Astrocyte of the cerebellum (primary cell): ENCODE measurements at places on chromosomes 7 and 10.

DNA sequence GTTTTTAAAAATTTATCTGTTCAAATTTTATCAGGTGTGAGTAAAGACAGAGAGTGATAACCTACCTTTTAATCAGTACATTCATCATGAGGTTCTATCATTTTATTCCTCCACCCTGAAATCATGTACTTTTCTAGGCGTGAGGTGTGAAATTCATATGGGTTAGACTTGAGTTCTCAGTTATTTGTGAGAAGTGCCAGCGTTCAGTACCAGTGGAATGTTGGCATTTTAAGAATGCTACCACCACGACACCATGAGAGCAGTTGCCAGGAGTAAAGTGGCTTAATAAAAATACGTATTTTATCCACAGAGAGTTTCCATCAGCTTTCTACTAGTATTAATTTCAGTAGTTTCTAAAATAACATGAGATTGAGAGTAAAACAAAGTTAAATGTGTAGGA lies 104.1 kb upstream of the FERD3L start:
- no peak for DNase-seq

DNA sequence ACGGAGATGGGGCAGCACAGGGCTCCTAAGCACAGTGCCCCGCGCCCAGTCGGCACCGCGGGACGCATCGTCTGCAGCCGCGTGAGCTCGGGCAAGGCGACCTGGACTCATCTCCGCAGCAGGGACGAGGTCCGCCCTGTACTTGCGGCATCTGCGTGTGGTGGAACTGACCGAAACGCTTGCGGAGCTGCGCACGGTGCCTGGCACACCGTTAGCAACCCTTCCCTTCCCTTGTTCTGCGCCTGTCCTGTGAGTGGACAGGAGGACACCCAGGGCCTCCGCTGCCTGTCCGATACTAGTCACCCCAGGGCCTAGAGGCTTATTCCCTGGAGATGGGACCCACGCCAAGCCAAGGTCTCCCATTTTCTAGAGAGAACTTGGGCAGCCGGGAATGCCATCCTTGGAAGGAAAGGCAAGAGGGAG lies 98.5 kb downstream of the WDR11 start:
- DNase-seq: no peak

GRCh38 chr7:155618708-155619633 lies 25.5 kb upstream of the RBM33 start:
- DNase-seq: no peak

DNA sequence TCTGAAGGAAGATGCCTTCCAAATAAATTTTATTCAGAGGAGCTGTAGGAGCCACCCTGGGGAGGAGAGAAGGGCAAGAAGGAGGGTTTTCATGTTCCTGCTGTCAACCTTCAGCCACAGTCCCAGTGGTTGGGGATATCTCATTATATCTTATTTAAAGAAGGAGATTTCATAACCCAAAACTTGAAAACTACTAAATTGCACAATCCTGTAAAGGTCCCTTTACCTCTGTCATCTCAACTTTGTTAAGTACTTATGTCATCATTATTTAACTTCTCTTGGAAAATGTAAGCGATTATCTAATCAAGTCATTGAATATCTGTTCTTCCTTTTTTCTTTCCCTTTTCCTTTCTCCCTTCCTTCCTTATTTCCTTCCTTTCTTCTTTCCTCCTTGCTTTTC lies 794.5 kb upstream of the IGFBP3 start:
- no peak for DNase-seq

DNA sequence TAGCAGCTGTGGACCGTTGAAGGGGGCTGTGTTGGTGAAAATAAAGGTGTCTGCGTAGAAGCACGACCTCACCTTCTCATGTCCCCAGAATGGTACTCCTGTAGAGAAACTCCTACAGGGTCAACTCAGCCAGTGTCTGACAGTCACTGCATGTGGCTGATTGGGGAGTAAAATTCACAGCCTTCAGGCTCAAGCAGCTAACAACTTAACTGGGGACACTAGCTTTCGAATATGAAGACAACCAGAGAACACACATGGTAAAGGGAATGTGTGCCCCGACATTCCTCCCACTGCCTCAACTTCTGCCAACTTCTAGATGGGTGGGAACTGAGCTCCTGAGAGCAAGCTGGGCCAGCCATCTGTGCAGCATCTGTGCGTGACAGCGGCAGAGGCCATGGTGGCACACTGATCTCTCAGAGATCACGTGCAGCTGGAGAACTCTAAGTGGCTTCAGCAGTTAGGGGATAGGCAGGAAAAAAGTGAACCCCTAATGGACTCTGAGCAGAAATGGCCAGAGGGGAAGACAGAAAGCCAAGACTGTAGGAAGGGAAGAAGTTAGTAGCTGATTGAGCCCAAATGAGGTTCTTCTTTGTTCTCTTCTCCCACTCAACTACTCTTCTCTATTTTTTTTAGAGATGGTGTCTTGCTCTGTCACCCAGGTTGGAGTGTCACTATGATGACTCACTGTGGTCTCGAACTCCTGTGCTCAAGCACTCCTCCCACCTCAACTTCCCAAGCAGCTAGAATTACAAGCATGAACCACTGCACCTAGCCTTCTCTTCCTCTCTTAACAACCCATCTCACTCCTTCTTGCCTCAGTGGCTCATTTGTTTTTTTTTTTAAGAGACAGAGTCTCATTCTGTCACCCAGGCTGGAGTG lies 280.8 kb downstream of the ZEB1 start:
- DNase-seq: no peak

DNA sequence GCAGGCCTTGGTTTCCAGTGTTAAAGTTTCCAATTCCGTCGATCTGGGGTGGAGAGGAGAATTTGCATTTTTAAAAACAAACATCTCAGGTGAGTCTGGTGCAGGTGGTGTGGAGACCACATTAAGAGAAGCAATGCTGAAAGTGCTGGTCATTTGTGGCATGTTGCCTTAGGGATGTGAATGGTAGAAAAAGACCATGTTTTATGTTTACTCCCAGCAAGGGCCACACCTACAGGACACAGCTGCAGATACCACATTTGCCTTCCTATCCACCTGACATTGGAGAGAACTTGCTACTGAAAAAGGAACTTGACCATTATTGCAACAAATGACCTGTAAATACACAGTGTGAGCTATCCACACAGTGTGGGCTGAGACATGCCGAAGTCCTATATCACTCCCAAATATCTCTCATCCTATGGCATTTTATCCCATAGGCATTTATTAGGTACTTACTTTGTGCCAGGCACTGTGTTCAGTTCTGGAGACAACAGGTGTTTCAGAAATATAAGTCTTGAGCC lies 183.1 kb downstream of the NRP1 start:
- no peak for DNase-seq

DNA sequence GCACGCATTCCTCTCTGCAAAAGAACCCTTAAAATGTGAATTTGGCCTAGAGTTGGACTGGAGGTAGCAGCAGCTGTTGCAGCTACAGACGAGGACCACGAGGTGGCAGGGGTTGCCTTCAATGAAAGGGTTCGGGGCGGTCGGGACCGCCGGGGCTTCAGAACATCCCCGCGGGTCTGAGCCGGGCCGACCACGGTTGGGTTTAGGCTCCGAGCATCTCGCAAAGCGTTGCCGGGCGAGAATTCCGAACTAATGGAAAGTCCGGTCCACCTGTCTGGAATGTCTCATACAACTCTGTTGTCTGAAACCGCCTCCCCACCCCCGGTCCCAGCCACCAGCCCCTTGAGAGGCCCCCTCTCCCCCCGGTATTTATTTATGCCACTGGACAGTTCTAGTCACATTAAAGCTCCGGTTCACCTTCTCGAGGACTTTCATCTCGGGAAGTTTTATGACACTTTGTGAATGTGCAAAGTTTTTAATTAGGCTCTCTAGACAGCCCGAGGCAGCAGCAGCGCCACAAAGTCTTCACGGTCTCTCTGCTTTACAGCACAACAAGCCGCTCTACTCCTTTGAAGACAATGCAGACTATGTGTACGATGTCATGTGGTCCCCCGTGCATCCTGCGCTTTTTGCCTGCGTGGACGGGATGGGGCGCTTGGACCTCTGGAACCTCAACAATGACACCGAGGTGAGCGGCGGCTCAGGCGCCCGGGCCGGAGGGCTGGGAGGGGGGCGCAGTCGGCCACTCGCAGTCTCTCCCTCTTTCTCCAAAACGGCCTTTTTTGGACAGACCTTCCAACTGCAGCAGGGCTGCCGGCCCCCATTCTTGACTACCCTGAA lies 246.2 kb downstream of the SLC25A13 start:
- DNase-seq: peak; percentile 26

- no peak for DNase-seq
Measured at GRCh38 chr10:47277352-47278151, 22.4 kb upstream of the GDF10 start.

- no peak for DNase-seq
Measured at GRCh38 chr7:114051871-114052331, 133.1 kb upstream of the PPP1R3A start.

DNA sequence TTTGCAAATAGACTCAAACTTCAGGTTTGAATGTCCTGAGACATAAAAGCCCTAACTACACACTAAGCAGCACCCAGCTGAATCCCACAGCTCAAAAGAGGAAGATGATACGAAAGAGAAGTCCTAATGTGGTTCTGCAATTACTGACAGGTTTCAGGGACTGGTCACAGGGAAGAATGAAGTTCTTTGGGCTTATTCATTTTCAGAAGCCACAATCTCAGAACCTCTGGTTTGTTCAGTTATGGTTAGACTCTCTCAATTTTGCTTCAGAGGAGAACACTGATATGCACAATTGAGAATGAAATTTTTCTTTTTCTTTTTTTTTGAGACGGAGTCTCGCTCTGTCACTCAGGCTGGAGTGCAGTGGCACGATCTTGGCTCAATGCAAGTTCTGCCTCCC lies 94.6 kb upstream of the FAM180A start:
- DNase-seq: no peak

DNA sequence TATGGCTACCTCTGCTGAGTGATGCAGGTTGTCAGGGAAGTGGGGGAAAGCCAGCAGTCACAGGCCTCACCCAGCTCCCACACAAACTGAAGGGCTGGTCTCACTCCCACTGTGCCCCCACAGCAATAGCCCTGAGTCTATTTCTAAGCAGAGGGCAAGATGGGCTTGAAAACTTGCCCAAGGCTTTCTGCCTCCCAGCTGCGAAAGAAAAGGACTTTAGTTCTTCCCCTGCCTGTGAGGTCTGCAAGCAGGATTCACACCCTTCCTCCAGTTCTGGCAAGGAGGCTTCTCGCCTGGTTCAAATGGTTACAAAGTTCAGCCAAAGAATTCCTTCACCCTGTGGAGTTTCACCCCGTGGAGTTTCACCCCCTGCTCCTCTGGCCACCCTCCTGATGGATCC lies 63.3 kb upstream of the PRLHR start:
- DNase-seq: no peak

- no peak for DNase-seq
Measured at GRCh38 chr10:98173260-98173659, 38.8 kb downstream of the R3HCC1L start.

GRCh38 chr7:91598791-91599190 lies 281.7 kb downstream of the MTERF1 start:
- DNase-seq: peak; percentile 13

DNA sequence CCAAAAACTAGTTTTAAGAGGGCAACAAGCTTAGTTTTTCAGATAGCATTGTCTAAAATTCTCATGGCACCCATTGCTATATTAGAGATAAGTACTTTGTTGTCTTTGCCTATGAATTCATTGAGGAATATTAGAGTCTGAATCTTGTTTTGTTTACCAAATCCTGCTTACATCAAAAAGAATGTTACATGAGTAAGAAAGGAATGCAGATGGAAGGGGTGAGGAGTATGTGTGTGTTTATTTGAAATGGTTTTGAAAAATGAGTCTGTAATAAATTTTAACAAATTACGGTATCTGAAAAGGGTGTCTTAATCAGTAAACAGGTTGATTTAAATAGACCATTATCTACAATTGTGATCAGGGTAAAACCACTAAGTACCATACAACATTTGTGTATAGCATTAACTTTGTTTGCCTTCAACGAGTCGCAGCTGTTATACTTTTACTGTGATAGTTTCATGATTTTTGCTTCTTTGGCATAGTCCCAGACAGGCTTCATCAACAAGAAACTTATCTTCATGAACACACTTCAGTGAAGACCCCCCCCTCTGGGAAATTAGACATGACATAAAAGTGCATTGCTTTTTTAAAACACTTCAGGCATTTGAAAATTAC lies 1183.9 kb upstream of the C7orf33 start:
- DNase-seq: no peak

DNA sequence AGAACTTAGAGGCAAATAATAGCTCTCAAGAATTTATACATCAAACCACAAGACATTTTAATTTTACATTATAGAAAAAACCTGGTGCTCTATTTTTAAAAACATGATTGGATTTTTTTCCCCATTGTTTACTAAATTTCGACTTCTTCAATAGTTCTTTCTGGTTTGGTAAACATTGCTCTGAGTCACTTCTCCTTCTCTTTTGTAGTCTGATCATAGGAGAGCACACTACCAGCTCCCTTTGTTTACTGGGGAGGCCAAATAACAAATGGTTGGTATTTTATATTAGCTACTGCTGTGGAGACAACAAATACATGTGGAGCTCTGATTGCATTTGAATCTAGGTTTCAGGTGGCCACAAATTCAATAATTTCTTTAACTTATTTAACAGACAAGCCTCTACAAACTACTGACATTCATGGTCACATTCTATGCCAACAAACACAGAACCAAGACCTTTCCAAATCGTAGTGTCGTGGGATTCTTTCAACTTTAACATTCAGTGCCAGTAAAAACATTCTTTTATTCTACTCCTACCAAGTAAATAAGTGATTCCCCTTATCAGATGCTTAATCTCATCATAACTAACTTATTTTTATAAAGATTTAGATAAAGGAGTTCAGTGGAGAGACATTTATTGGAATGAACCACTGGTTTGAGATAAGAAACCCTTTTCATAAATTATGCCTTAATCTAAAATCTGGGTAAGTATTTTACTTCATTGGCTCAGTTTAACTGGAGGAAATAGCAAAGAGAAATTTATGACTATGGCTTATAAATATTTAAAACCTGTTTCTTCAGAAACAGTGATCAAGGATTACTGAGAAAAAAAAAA lies 17.7 kb upstream of the FXYD4 start:
- no peak for DNase-seq

DNA sequence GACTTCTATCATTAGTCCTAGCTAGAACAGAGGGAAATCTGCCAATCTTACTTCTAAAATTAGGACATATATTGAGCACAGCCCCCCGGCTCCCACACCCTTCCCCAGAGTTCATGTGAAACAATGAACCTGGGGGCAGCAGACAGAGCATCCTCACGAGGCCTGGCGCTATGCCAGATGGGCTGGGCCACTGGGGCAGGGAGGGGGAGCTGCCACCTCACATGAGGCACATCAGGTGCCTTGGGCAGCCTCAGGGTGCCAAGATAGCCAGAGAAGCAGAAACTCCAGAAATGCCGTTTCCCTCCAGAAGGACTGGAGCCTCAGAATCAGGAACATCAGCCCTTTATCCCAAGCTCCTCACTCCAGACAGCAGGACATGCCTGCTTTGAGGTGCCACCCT lies 92.8 kb upstream of the LANCL2 start:
- no peak for DNase-seq

DNA sequence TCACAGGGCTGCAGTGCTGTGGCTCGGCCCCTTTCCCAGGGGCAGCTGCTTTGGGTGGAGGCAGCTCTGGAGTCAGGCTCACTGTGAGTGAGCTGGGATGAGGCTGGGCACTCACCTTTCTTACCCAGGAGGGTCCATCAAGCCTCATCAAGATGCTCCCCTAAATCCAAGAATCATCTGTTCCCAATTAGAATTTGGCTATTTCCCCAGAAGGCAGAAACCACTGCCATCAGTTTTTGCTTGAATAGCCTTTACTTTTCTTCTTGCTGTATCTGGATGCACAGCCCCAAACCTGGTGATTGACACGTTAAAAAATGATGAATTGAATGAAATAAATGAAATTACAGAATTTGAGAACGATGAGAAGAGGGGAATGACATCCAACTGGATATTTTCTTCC lies 74.3 kb upstream of the LYZL1 start:
- DNase-seq: no peak

- peak; percentile 71 for DNase-seq
Measured at GRCh38 chr7:16189026-16189715, 232.2 kb downstream of the CRPPA start.
